ENCODE measurements at places on chromosomes 3 and 15. TPM values are rescaled to one million over a fixed set of nuclear protein-coding genes. Genes with fewer than 3 reads are reported as not detected.
A peak's percentile ranks its signal among the peaks of the same experiment; 100 is the strongest.

The PLSCR5 gene
- total RNA-seq: not detected

The ZDHHC23 gene
- total RNA-seq: 8.1 TPM

The PLSCR4 gene
- 6.0 TPM for total RNA-seq

GRCh38 chr3:33115024-33115768 is 1.4 kb downstream of the CRTAP start:
- H3K36me3 ChIP-seq: peaks cover 7% of the 10 kb centered on the region
- no peak for DNase-seq
- H3K4me3 ChIP-seq: peak overlapping the region; percentile 90
- no peaks in the 10 kb centered on the region for H3K27me3 ChIP-seq

- no peak overlapping the region for H3K4me3 ChIP-seq
- no peak overlapping the region for H3K27ac ChIP-seq
- no peak for DNase-seq
- H3K4me1 ChIP-seq: peaks cover 4% of the 10 kb centered on the region
These were observed 1136.7 kb downstream of the TUSC7 start for GRCh38 chr3:117846238-117846637.

DNA sequence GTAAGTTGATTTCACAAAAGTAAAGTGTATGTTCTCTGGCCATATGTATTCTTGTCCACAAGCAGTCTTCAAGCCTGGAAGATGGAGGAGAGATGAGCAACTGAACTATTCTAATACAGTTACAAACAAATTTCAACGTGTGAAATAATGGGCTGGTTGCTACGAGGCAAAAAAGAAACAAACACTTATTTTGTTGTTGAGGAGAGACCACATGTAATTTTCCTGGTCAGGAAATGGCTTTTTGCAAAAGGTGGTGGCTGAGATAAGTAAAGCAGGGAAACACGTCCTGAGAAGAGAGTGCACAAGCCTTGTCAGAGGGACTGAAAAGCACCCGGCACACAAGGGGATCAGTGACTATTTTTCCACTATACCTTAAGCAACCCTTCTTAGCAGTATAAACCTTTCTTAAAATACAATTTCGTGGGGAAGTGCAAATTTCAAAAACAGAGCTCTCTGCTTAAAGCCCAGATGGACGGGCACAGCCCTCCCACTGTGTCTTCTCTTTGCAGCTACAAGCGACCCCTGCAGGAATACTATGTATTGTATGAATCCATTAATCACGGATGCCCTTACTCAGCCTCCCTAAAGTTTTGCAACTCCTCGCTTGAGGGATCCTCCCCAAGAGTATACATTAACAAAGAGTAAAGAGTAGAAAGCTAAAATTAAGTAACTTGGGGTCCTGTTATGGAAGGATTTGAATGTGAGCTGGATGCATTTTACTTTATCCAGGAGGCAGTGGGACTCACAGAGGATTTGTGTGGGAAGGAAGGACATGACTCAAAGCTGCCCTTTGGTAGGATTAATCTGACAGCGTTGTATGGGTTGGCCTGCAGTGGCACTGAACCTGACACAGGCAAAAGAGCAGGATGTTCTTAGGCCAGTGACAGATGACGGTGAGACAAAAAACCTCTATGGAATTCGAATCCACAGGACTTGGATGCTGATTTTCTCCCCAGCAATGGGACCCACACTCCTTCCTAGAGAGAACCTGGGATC is 253.7 kb downstream of the IL5RA start:
- H3K4me1 ChIP-seq: peaks cover 1% of the 10 kb centered on the region
- H3K4me3 ChIP-seq: no peak overlapping the region
- no peaks in the 10 kb centered on the region for H3K27me3 ChIP-seq
- H3K36me3 ChIP-seq: no peaks in the 10 kb centered on the region
- DNase-seq: no peak

GRCh38 chr3:23710555-23710954 is 95.2 kb upstream of the UBE2E1 start:
- peaks cover 34% of the 10 kb centered on the region for H3K4me1 ChIP-seq
- no peak overlapping the region for H3K27ac ChIP-seq
- no peak for DNase-seq
- H3K4me3 ChIP-seq: no peak overlapping the region
- H3K27me3 ChIP-seq: peaks cover 22% of the 10 kb centered on the region
- H3K36me3 ChIP-seq: no peaks in the 10 kb centered on the region

DNA sequence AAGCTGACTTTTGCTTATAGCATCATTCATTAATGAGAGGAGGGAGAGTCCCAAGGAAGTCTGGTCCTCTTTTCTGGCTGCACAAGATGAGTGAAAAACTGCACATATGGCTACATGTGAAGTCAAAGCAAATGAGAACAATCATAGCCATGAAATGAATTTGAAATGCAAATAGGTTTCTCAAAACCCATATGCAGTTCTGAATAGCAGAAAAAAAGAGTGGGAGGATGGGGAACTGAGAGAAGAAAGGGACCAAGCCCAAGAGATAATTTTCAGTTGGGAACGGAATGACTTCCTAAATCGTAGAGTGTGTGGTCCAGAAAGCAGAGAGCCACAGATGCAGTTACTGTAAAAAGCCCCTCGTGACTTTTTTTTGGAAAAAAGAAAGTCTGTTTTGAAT is 66.3 kb downstream of the GTPBP8 start:
- no peak overlapping the region for H3K27ac ChIP-seq
- no peaks in the 10 kb centered on the region for H3K27me3 ChIP-seq
- H3K4me3 ChIP-seq: no peak overlapping the region
- H3K36me3 ChIP-seq: no peaks in the 10 kb centered on the region
- no peak for DNase-seq

DNA sequence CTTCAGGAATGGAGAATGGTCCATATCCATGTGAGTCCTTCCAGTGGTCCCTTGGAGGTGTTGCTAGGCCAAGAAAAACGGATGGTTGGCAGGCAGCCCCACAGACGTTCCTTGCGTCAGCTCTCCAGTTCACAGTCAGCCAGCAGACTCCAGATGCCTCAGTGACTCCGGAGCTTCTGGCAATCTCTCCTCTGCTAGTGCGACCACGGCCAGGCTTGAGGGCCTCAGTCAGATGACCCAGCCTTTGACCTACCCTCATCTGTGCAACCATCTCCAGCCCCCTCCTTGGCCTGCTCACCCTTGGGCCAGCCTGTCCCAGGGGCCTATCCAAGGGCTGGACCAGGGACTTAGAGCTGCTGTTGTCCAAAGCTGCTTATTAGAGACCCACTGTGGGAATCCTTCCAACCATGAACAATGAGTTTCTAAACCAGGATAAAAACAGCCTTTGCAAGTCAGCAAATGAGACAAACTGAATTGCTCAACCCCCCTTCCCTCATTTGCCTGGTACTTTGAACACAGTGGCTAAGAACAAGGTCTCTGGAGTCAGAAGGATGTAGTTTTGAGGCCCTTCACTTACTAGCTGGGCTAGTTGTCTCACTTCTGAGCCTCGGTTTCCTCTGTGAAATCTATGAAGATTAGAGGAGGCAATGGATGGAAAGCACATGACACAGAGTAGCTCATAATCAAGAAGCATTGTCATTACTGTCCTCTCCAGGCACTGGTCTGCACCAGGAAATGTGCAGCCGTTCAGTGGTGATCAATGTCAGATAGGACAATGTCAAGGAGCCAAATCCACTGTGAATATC is 44.8 kb downstream of the ANP32A start:
- peaks cover 3% of the 10 kb centered on the region for H3K27me3 ChIP-seq
- peaks cover 10% of the 10 kb centered on the region for H3K4me1 ChIP-seq
- no peak overlapping the region for H3K27ac ChIP-seq
- H3K4me3 ChIP-seq: no peak overlapping the region
- peak; percentile 55 for DNase-seq

- H3K4me3 ChIP-seq: no peak overlapping the region
- H3K36me3 ChIP-seq: peaks cover 17% of the 10 kb centered on the region
- no peaks in the 10 kb centered on the region for H3K27me3 ChIP-seq
These were observed 16.3 kb downstream of the SNAPC5 start for GRCh38 chr15:66481107-66481856.

- peak overlapping the region; percentile 85 for H3K27ac ChIP-seq
- H3K4me3 ChIP-seq: peak overlapping the region; percentile 74
- no peaks in the 10 kb centered on the region for H3K27me3 ChIP-seq
These were observed 168.5 kb upstream of the NSMCE3 start for GRCh38 chr15:29437888-29438702.

DNA sequence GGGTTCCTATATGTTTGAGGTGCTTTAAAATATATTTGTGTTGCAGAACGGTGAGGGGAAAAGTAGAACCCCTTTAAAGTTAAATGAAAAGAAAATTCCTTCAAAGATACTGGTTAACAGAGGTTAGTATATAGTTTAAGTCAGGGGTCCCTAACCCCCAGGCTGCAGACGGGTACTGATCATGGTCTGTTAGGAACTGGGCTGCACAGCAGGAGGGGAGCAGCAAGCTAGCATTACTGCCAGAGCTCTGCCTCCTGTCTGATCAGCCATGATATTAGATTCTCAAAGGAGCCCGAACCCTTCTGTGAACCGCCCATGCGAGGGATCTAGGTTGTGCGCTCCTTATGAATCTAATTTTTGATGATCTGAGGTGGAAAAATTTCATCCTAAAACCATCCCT is 37.5 kb upstream of the RFX7 start:
- no peak overlapping the region for H3K4me3 ChIP-seq
- no peaks in the 10 kb centered on the region for H3K4me1 ChIP-seq
- no peaks in the 10 kb centered on the region for H3K36me3 ChIP-seq
- no peak for DNase-seq

DNA sequence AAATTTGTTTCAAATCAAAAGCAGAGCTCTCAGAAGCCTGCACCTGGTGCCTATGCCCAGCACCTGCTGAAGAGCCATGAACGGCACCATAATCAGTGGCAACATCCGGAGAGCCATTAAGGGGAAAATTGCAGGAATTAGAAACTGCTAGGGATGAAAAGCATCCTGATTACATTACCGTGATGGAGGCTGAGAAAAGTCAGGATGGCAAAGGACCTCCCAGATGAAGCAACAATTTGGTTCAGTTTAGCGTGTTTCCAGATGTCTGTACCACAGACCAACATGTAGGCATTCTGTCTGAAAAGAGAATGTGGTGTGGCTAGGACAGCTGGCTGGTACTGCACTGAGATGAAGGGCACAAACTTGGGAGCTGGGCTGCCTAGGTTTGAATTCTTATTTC is 106.1 kb downstream of the EOMES start:
- no peak overlapping the region for H3K27ac ChIP-seq
- H3K27me3 ChIP-seq: peaks cover 3% of the 10 kb centered on the region
- no peaks in the 10 kb centered on the region for H3K4me1 ChIP-seq
- DNase-seq: no peak
- H3K4me3 ChIP-seq: no peak overlapping the region
- H3K36me3 ChIP-seq: no peaks in the 10 kb centered on the region

DNA sequence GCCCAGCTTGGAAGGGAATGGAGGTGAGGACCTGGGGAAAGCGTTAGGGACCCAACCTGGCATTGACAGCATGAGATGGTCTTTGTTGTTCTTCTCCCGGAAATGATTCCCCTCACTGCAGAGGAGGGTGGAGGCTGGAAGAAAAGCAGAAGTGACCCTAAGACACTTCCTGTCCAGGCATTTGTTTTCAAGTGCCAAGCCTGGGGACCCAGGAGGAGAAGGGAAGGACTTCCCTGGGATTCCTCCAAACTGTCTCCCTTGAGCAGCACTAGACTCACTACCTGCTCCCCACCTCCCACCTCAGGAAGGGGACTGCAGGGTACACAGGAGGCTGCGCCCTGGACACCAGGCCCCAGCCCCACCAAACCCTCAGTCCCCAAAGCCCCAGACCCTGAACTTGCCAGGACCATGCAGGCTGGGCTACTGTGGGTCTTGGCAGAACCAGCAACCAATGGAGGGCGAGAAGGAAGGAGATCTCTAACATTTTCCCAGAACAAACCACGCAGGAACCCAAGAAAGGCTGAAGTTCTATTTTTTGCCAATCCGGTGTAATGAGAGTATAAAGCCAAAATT is 9.8 kb upstream of the VIPR1 start:
- H3K27me3 ChIP-seq: peaks cover 32% of the 10 kb centered on the region
- H3K4me1 ChIP-seq: peaks cover 9% of the 10 kb centered on the region
- H3K27ac ChIP-seq: no peak overlapping the region

- no peak for DNase-seq
- H3K4me3 ChIP-seq: no peak overlapping the region
- H3K4me1 ChIP-seq: peaks cover 17% of the 10 kb centered on the region
- no peak overlapping the region for H3K27ac ChIP-seq
- H3K36me3 ChIP-seq: peaks cover 11% of the 10 kb centered on the region
These were observed 2.8 kb downstream of the ABHD2 start for GRCh38 chr15:89090791-89091626.

Data from type B pancreatic cell (in vitro differentiated cells).